ENCODE measurements at places on chromosomes 11 and 22.
A peak's percentile ranks its signal among the peaks of the same experiment; 100 is the strongest.

DNA sequence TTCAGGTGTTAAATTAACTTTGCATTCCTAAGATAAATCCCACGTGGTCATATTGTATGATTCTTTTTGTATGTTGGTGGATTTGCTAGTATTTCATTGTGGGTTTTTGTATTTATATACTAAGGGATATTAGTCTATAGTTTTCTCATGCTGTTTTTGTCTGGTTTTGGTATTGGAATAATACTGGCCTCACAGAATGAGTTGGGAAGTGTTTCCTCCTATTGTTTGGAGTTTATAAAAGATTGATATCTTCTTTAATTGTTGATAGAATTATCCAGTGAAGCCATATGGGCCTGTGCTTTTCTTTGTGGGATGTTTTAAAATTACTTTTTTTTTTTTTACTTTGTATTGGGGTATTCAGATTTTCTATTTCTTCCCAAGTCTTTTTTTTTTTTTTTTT, 59.8 kb downstream of the QSER1 start:
- DNase-seq: no peak

GRCh38 chr11:116173506-116173905, 599.3 kb downstream of the BUD13 start:
- no peak for DNase-seq

- no peak for DNase-seq
Observed at GRCh38 chr11:88013508-88014065, 161.7 kb downstream of the RAB38 start.

GRCh38 chr11:8235925-8236324, 27.8 kb downstream of the LMO1 start:
- DNase-seq: no peak

- peak; percentile 61 for DNase-seq
Observed at GRCh38 chr22:20567993-20568417, 60.6 kb downstream of the MED15 start.

DNA sequence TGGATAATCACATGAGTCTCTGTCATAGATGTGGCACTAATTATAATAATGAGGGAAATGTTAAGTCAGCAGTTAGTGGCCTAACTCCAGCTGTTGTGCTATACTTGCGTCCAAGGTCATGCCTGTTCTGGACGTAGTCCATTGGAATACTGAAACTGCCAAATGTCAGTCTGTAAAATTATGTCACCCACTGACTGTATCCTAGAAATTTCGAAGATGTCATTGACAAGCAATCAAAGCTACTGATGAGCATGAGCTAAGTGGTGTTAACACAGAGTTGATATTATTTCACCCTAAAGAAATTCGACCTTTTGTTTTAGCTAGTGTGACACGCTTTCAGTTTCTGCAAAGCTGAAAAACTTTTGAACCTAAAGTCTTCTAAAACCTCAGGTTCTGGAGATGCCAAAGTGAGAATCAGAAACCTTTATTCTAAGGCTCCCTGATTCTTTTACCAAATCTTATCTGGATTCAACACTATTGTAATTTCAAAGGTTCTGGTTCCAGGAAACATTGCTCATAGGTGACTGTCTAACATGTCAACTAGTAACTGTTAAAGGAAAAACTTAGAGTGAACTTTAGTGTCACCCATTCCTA, 14.9 kb upstream of the ME3 start:
- DNase-seq: no peak

DNA sequence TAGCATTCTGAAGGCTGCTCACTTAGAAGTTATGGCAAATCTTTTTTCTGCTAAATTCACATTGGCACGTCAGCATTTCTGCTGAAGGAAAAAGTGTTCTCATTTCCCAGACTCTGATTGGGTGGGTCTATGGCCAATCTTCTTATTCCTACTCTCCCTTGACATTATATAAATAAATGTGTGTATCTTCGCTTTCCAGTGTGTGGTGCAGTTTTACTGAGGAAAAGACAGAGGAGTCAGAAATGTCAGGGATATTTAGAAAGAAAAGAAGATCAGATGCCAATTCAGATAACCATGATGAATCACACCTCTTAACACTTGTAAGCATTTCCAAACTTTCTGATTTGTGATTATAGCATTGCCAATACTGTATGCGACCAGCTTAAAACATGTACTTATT, 3.2 kb upstream of the BDNF start:
- peak; percentile 15 for DNase-seq

GRCh38 chr11:71332447-71332846, 80.1 kb upstream of the SHANK2 start:
- DNase-seq: no peak

DNA sequence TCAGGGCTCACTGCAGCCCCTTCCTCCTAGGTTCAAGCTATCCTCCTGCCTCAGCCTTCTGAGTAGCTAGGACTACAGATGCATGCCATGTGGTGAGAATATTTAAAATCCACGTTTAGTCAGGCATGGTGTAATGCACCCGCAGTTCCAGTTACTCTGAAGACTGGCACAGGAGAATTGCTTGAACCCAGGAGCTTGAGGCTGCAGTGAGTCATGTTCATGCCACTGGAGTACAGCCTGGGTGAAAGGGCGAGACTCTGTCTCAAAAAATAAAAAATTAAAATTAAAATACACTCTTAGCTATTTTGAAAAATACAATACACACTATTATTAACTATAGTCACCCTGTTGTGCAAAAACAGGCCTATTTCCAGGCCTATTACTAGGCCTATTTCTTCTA, 38.4 kb downstream of the NOX4 start:
- no peak for DNase-seq

GRCh38 chr11:123547180-123547579, 107.2 kb downstream of the SCN3B start:
- DNase-seq: no peak

GRCh38 chr11:7514099-7514591, 346 bp downstream of the PPFIBP2 start:
- DNase-seq: peak; percentile 45

GRCh38 chr11:113034576-113034975, 73.4 kb downstream of the NCAM1 start:
- no peak for DNase-seq

DNA sequence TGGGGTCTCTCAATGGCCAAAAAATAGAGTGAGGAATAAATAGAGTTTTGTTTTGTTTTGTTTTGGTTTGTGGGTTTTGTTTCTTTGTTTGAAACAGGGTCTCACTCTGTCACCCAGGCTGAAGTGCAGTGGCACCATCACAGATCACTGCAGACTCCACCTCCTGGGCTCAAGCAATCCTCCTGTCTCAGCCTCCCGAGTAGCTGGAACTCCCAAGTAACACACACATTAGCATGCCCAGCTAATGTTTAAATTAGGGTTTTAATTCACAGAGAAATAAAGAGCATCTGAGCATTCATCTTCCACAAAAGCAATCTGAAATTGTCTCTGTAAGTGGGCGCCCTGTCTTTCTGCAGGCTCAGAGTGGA, 9.2 kb upstream of the IFITM3 start:
- no peak for DNase-seq

DNA sequence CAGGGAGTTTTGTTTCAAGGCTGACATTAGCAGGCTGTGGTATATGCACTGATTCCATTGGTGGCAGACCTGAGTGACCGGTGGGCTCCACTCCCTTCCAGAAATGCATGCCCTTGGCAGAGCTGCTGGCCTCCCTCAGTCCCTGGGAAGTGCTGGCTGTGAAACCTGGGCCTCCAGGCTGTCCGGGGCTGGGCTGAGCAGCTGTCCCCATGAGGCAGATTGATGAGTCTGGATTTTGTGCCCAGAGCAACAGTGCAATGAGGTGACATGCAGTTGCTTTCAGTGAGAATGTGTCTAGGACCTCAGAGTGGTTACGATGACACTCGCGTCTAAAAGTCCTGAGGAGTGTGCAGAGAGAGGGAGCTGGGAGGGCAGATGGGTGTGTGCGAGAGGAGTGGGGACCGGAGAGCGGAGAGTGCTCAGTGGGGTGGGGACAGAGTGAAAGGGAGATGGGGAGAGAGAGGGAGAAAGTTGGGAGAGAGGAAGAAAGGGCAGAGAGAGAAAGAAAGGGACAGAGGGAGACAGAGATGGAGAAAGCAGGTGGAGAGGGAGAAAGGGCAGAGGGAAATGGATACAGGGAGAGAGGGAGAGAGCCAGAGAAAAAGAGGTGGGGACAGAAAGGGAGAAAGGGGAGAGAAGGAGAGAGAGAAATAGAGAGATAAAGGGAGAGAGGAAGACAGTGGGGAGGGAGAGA, 978.3 kb downstream of the BRD1 start:
- DNase-seq: no peak

GRCh38 chr11:131290185-131290584, 80.2 kb upstream of the NTM start:
- no peak for DNase-seq

DNA sequence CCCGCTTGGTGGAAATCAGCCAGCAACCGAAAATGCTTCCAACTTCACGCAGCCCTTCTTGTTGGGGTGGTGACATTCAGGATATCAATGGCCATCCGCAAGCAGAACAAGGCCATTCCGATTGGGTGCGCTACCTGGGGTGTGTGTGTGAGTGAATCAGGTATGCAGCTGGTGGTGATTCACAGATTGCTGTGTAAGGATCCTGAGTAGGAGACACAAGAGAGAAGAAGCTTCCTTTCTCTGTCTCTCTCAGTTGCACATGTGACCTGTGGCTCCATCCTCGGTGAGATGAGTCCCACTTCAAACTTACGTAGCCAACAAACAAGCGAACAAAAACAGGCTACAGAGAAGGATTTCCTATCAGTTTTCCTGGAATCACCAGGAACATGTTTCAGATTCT, 9.6 kb upstream of the TMEM184B start:
- no peak for DNase-seq

DNA sequence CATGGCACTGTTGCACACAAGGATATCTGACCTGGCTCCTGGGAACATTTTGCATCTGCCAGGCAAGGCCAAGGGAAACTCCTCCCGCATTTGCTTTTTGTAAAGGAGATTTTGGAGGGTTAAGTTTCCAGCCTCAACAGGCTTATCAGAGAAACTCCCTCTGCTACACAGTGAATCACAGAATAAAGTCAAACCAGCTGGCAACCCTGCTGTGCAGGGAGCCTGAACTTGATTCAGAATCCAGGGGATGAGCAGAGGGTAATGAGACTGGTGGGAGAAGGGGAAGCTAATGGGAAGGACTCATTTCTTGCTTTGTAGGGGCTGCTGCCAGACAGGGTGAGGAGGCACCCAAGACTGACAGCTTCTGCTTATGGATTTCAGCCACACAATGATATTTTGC, 185.3 kb upstream of the ISX start:
- peak; percentile 38 for DNase-seq

GRCh38 chr11:134014511-134014910, 54.4 kb upstream of the JAM3 start:
- DNase-seq: peak; percentile 32

- DNase-seq: peak; percentile 50
Observed at GRCh38 chr11:57223601-57224000, 13.4 kb downstream of the APLNR start.
